ENCODE measurements at places on chromosomes 1 and 21.

DNA sequence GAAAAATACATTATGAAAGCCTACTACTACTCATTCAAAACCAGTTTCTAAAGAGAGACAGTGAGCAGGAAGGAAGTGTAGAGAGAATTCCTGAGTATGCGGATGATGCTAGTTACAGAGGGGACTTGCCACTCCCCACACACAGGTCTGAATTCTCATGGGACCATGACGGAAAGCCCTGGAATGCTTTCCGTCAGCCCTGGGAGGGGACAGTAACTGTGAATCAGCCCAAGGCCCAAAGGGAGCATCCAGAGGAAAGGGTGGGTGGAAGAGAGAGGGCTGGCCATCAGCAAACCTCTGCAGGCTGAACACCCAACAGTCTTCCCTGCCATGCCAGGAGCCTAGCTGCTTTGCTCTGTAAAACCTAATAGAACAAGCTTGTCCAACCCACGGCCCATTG lies 36.4 kb downstream of the RCSD1 start:
- peak; percentile 97 for DNase-seq

- no peak for DNase-seq
Measured at GRCh38 chr1:201990427-201990826, 8.0 kb downstream of the RNPEP start.

DNA sequence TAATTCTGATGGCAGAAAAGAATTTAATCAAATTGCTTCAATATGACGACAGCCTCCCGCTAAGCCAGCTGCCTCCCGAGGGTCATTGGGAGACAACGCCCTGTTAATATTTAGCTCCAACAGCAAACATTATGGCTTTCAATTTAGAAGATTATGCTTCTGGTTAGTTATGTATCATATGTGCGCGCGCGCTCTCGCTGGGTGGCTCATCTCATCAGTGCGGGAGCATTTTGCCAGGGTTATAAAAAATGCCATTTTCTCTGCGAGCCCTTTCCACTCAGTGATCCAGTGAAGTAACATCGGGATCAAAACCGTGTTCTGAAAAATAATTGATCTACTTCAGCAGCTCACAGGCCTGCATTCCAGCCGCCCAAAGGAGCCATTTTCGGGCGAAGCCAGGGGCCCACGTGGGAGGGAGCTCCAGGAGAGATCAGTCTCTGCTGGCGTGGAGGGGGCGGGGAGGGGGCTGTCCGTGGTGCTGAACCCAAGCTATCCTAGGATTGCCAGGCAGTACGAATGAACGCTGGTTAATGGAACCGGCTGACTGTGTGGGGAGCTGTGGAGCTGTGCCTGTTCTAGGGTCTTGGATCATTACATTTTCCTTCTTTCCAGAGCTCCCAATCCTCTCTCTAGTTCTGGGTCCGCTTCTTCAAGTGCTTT lies 219.1 kb upstream of the ZC3H12A start:
- peak; percentile 16 for DNase-seq

DNA sequence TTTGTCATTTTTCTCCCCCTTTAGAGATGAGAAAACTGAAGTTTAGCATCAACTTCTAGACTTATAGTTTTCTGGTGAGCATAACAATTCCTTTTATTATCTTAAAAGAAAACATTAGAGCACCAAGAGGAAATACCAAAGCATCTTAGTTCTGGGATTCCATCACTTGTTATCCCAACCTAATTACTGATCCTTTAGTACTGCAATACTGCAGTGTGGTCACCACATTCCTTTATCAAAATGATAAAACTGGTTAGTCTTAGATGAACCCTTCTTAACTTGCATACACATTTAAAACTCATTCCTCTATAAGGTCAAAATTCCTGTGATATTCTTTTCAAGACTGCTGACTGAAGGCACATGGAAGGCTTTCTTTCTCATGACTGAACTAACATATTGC lies 23.1 kb downstream of the SOD1 start:
- peak; percentile 55 for DNase-seq

DNA sequence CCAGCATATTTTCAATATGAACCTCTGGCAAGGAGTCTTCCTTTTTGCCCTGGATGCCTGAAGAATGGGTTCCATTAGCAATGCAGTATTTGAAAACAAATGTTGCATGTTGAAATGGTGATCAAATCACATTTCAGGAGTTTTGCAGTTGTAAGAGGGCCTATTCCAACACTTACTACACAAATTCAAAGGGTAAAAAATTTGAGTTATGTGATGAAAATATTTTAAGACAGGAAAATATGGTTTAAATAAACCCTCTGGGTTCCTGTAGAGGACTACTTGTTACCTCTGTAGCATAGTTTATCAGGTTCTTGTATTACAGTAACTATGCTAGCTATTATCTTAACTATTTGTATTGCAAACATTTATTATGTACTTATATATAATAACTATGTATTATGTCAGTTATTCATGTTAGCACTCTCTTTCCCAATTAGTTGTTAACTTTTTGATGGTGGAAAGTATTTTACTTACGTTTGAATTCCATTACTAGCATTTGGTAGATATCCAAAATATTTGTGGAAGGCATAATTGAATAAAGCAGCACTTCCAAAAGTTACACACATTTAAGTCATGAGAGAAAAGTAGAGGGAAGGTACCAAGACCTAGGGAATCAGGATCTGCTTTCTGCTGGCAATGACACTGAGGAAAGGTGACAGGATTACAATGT lies 312.9 kb downstream of the GRIK1 start:
- peak; percentile 72 for DNase-seq

GRCh38 chr1:20964540-20965484 lies 177.7 kb upstream of the HP1BP3 start:
- DNase-seq, result no peak

GRCh38 chr1:248841702-248842395 lies 3.8 kb downstream of the ZNF672 start:
- peak; percentile 75 for DNase-seq

GRCh38 chr1:24186993-24187790 lies at the start of gene IFNLR1:
Gene IFNLR1, minus strand, starts transcription at chr1:24187289. Its CDS starts 41 bp downstream, at chr1:24187248.
- peak; percentile 18 for DNase-seq

DNA sequence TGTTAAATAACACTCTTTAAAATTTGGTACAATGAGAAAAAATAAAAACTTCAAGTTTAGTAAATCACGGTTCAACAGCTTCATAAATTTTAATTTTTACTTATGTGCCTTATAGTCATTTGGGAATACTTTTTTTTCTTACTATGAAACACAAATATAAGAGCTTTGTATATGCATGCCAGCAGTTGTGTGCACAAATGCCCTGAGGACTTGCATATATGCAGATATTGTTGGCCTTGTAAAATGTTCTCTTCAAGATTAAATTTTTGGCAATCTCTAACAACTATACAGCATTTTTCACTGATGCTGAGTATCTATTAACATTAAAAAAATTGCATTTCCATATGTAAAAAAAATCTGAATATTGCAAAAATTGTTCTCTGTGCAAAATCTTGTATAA lies 458.7 kb upstream of the BRINP3 start:
- DNase-seq, result no peak

DNA sequence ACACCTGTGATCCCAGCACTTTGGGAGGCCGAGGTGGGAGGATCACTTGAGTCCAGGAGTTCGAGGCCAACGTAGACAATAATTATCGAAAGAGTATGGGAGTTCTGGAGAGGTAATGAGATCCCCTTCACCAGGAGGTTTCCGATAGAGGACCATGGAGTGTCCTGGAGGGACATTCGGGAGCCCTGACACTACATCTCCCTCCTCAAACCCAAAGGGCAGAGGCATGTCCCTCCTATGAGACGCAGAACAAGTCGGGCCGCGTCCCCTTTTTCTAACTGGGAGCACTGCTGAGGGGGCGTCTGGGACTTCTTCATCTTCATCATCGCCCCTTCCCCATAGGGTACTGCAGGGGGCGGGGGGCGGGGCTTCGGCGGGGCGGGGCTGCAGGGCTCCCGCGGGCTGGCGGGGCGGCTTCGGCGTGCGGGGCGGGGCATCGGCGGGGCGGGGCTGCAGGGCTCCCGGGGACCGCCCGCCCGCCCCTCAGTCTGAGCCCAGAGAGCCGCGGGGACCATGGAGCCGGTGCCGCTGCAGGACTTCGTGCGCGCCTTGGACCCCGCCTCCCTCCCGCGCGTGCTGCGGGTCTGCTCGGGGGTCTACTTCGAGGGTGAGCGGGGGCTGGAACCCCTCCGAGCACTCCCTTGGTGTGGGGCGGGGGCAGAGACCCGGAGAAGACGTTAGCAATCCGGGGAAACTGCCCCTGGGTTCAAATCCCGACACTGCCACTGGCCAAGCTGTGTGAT lies at the start of gene THEMIS2:
Gene THEMIS2, plus strand, starts transcription at position 486 of the 743 bp plus-strand sequence. Its CDS starts 28 bp downstream, at position 514.
- peak; percentile 50 for DNase-seq

DNA sequence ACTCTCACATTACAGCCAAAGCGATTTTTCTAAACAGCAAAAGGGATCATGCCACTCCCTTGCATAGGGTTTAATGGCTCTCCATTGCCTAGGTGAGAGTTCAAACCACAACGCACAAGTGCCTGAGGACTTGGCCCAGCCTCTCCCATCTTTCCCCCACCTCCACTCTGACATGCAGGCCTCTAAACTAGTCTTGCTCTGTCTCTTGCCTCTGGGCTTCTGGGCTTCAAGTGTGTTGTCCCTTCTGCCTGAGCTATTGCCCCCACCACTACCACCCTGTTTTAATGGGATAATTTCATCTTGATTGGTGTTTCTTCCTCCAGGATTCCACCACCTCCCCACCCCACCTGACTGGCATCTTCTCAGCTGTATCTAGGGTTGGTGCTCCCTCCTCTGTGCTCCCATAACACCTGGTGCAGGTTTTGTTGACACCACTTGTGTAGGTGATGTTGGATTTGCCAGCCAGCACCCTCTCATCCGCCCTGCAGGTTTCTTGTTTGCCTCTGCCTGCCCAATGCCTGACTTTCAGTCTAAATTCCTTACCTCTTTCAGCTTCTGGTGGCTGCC lies 2.7 kb upstream of the ZBTB21 start:
- DNase-seq, result no peak

DNA sequence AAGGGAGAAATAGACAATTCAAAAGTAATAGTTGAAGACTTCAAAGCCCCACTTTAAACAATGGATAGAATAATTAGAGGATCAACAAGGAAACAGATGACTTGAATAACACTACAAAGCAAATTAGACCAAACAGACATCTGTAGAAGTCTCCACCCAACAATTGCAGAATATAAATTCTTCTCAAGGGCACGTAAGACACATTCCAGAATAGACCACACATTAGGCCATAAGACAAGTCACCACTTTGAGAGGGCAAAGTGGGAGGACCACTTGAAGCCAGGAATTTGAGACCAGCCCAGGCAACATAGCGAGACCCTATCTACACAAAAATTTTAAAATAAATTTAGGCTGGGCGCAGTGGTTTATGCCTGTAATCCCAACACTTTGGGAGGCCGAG lies 20.5 kb upstream of the RNF186 start:
- peak; percentile 29 for DNase-seq

DNA sequence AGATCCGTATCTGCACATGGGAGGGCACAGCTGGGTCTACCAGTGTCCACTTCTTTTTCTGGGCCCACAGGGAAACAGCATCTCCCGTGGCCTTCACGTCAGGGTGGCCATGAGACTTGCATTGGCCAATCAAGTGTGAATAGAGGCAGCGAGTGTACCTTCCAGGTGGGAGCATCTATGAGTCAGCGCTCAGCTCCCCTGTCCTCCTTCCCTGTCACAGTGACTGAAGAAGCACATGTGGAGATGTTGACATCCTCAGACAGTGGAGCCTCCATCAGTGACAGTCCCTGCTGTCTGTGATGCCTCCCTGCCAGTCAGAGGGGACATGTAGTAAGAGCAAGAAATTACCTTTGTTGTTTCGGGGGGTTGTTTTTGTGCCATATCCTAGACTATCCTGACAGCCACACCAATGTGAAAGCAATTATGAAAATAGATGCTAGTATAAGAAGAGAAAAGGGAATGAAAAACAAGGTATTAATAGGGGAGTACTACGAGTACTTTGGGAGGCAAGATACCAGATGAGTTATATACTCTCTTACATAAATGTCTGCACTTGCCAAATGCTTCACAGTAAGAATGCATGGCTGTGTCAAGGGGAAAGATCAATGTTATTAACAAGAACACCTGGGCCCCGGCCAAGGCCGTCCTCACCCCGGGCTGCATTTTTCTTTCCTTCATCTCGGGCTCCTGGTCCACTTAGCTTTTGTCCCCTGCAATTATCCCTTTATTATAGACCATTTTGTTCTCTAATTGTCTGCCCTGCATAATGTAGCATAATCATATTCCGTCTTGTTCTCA lies 86.0 kb downstream of the MATN1 start:
- no peak for DNase-seq

GRCh38 chr1:155082301-155083051 lies 3.8 kb downstream of the EFNA3 start:
- no peak for DNase-seq

DNA sequence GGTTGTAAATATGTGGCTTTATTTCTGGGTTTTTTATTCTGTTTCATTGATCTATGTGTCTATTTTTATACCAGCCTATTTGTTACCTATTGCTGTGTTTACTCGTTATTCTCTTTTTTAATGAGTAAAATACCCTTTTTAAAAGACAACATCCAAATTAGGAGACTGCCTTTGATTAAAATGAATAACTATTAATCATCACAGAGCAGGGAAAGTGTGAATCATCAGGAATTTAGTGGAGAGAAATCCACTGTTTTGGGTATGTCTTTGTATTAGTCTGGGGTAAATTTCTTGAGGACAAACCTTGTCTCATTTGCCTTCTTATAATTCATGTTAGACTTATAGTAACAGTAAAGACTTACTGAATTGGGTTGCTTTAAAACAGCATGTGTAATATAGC lies 12.1 kb downstream of the DISC1 start:
- DNase-seq, result no peak

DNA sequence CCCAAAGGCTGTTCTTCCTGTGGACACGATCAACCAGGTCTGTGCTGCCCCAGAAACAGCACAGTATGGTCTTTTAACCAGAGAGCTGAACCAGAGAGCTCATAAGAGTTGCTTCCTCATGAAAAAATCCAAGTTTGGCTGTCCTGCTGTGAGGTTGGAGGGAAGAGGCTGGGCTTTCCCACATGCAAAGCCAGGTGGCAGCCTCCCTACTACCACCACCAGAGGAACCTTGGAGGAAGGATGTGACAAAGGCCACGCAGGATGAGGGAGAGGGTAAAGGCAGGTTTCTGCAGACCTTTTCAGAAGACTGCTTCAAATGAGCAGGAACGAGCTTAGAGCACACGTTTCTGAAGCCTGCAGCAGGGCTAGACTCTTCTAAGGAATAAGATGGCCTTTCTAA lies 27.1 kb downstream of the FAM78B start:
- DNase-seq, result no peak

DNA sequence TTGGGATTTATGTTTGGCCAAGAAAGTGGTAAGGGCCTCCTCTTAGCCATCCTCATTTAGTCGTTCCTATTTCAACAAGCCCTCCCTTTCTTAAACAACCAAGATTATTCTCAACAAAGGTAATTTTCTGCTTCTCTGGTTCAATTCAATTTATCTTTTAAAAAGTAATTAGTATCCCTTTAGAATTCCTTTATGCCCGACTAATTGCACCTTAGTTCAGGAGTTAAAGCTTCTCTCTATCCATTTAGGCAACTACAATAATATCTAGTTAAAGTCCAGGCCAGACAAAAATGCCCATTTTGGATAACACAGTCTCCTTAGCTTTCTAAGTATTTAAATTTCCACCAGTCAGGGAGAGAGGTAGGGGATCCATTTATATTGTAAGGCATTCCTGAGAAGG lies 136.7 kb upstream of the MAGI3 start:
- DNase-seq, result no peak

GRCh38 chr1:241747992-241748391 lies 95.9 kb downstream of the WDR64 start:
- no peak for DNase-seq

Measured in fibroblast of skin of scalp (primary cell).